HuH-7.5 (cell line): ENCODE measurements at places on chromosomes 3 and 15.

GRCh38 chr3:126961791-126962461, 21.0 kb upstream of the PLXNA1 start:
- no peak for DNase-seq

GRCh38 chr3:12154151-12154550, 4.6 kb downstream of the TIMP4 start:
- DNase-seq = no peak

GRCh38 chr3:459311-459670, 262.7 kb downstream of the CHL1 start:
- DNase-seq = no peak

DNA sequence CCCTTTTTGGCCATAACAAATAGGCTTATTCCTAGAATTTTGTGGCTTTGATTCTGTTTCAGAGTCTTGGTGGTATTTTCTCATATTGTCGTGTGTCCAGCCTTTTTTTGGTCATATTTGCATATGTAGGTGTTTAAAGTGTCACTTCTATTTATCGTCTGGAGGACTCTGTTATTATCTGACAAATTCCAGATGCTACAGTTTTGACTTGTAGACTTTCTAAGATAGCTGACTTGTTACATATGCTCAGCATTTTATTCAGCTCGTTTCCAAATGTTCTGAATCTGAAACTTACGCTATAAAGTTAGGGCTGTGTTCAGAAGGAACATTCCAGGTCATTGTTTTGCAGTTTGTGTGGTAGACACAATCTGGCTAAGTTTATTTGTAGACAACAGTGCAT, 1.9 kb downstream of the PPP4R2 start:
- no peak for DNase-seq
